Nephron progenitor cell (in vitro differentiated cells): ENCODE measurements at places on chromosomes 4 and X.

DNA sequence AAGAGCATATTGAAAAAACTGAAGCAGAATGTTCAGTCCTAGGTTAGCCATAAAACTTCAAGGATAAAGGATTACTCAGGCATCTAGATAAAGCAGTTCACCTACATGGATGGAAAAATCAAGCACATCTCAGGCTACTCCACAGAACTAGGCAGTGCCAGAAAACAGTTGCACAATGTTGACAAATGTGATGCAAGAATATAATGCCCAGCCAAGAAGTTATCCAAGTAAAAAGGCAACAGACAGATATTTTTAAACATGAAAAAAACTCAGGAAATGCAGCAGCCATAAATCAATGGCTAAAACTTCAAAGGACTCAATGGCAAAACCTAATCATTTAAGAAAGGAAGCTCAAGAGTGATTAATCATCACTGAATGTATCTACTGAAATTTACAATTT lies 456.0 kb upstream of the FAM241A start:
- no peak for DNase-seq

GRCh38 chr4:125262079-125262478 lies 52.7 kb upstream of the FAT4 start:
- DNase-seq = no peak

- DNase-seq = no peak
These were observed 140.3 kb downstream of the PJA1 start for GRCh38 chrX:69024931-69025330.

- no peak for DNase-seq
These were observed 59.8 kb downstream of the CPLX1 start for GRCh38 chr4:766152-766515.

DNA sequence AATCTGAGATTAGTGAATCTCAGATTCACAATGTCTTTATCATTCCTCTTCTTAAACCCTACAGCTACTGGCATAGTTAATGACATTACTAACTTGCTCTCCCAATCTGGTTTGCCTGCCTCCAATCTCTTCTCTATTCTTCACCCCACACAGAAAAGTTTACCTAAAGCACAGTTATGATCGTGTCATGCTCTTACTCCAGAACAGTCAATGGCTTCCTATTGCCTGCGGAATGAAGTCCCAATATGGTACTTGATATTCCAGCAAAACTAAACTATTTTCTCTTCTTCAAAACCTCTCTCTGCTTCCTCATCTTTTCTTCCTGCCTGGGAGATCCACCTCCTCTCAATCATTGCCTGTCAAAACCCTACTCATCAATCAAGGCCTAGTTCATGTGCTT lies 3.4 kb upstream of the PRPS1 start:
- DNase-seq = no peak

- DNase-seq = no peak
These were observed 128.4 kb downstream of the KLHL34 start for GRCh38 chrX:21529771-21530170.

GRCh38 chr4:145179281-145179860 lies 1.0 kb downstream of the OTUD4 start:
- peak; percentile 53 for DNase-seq
